ENCODE measurements at places on chromosomes 4 and X.

- peak; percentile 9 for DNase-seq
Measured at GRCh38 chrX:110734271-110734670, 61.3 kb downstream of the CHRDL1 start.

DNA sequence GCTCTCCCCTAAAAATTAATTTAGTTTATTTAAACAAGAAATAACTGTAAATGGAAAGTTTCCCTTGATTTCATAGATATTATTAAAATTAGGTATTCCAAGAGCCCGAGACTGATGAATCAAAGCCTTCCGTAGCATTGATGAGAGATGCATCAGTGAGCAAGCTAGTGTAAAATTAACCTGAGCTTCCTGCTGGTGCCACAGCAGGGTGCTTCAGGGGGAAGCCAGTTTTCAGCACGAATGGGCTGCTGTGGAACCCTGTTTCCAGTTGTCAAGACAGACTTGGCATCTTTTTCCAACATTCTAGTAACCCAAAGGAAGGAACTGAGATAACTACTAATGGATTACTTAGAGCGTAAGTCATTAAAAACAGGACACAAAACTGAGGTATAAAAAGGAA is 221.7 kb downstream of the RBMX2 start:
- DNase-seq, result no peak

- no peak for DNase-seq
Measured at GRCh38 chr4:105989485-105990242, 94.4 kb downstream of the NPNT start.

- DNase-seq, result no peak
Measured at GRCh38 chr4:54281054-54281766, 52.1 kb downstream of the PDGFRA start.

DNA sequence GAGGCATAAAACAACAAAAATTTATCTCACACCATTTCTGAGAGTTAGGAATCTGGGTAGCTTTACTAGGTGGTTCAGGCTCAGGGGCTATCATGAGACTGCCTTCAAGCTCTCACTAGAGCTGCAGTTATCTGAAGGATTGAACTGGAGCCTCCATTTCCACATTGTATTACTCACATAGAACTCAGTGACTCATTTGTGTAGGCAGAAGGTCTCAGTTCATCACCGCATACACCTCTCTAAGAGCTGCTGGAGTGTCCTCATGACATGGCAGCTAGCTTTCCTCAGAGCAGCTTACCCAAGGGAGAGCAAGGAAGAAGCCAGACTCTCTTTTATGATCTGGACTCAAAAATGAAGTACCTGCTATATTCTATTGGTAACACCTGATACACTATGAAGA is 389.2 kb downstream of the IQCM start:
- DNase-seq, result no peak

DNA sequence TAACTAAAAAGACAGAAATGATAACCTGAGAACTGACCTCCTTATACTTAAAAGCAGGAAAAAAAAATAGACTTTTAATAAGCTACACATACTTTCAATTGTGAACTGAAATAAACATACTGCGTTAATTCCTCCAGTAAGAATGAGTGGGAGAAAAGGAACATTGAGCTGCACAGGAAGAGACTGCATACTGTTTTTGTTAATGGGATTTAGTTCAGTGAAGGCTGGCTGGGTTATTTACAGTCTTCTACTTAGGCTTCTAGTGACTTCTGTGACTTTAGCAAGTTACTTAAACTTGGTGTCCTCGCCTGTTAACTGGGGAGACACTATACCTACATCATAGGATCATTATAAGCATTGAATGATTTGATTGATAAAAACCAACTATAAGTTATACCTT is 213.3 kb downstream of the EPHA5 start:
- no peak for DNase-seq

GRCh38 chrX:31266203-31267076 is 194.6 kb upstream of the FTHL17 start:
- peak; percentile 71 for DNase-seq

GRCh38 chrX:107940095-107940494 is 42.1 kb downstream of the TEX13B start:
- DNase-seq, result no peak

DNA sequence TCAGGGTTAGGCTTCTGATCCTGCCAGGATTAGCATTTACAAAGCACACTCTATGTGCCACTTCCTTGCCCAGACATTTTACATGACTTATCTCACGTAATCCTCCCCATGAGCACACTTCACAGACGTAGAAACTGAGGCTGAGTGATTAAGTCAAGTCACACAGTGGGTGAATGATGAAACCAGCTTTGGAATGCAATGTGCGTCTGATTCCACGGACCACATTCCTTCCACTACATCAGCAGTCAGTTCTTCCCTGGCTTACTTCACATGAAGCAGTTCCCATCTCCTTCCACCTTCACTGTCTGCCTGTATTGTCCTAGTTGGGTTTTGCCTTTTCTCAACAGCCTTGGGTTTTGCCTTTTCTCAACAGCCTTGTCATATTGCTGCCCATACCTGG is 134.3 kb upstream of the PPARGC1A start:
- DNase-seq, result no peak

DNA sequence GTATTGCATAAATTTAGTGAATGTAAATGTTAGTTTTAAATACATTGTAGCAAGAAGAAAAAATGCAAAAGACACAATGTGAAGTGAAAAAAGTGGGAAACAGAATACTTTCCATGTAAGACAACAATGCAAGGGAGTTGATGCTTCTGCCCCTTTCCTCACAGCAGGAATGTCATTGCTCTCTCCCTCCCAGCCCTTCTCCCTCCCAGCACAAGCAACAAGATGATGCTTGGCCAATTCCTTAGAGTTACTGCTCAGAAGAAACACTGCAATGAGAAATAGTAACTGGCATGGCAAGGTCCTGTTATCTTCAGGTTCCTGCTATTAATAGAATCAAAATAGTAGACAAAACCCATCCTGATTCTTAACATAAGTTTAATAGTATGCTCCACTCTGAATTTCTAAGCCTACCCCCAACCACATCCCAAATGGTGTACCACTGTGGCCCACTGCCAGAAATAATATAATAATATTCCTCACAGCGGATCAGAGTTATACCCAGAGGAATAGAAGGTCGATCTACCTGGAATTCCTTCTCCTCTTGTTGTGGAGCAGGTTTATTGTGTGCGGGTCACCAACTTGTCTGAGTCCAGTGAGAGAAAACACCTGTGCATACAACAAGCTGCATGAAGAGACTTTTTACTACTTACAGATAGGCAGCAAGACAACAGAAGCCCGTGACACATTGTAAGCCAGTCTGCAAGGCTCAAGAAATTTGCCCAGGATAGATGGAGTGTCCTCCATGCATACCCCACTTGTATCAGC is 69.8 kb upstream of the SLC7A11 start:
- no peak for DNase-seq

GRCh38 chrX:1507511-1508463 is 29.2 kb downstream of the P2RY8 start:
- no peak for DNase-seq

GRCh38 chrX:124435616-124436015 is 89.3 kb downstream of the SH2D1A start:
- no peak for DNase-seq

GRCh38 chr4:73704314-73705055 is 35.9 kb upstream of the CXCL8 start:
- no peak for DNase-seq

Data from retina (tissue), 1 donor.